Hypothalamus (tissue), 51 donors: ENCODE measurements at places on chromosomes 16 and 17.

DNA sequence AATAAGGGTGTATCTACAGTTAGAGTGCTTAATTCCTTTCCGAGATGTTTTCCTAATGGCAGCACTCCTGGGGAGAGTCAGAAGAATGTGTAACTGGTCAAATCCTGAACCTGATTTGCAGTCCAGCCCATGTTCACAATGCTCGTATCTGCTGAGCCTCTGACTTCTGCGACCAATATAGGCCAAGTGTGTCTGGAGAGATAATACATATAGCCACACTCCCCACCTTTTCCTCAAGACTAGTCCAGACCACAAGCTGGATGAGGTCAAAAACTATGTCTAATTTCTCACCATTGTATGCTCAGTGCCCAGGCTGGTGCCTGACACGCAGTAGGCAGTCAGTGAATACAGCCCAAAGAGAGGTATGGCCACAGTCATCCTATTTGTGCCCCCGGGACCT is 58.0 kb downstream of the XYLT1 start:
- no peak for DNase-seq

DNA sequence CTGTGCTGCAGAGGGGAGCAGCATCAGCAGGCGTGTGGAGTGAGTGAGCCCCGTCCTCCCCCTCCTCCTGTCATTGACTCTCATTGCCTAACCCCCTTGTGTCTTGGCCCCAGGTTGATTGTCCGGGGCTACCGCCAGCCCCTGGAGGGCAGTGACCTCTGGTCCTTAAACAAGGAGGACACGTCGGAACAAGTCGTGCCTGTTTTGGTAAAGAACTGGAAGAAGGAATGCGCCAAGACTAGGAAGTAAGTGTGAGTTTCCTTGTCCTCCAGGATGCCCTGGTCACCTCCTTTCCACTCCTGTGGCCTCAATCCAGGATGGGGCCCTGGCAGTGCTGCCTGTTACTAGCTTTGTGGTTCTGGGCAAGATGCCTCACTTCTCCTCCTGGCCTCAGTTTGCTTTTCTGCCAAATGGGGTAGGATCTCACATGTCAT is 87.0 kb downstream of the ABCC1 start:
- no peak for DNase-seq

DNA sequence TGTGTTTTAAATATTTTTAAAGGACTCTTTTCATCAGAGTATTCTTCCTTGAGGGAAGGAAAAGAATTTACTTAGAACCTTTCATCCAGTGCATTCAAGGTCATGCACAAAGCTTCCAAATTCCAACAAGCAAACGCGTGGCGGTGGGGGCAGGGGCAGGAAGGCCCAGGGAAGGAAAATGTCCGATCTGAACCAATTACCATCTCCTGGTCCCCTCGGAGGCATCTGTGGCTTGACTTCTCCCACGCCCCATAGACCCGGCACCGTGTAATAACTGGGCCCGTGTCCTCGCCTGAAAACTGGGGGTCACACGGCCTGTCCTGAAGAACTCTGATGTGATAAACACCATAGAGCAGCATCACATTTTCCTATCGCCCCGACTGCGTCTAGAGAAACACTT is 18.3 kb downstream of the MEAK7 start:
- no peak for DNase-seq

GRCh38 chr17:1518410-1518809 is 2.0 kb upstream of the INPP5K start:
- DNase-seq: no peak

DNA sequence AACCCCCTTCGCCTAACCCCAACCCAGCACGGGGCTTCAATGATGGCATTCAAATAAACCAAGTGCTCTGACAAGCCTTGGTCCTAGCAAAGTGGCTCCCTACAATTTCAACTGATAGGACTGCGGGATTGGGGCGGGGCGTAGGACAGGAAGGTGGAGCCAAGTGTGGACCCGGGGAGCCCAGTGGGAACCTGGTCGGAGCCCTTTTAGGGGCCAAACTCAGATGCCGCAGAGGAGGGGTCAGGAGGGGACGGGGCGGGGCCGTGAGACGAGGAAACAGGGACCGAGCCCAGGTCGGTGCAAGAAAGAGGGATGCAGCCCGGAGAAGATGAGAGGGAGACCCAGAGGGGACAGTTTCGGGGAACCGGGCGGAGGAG is 13.2 kb upstream of the CDIPT start:
- DNase-seq: no peak

DNA sequence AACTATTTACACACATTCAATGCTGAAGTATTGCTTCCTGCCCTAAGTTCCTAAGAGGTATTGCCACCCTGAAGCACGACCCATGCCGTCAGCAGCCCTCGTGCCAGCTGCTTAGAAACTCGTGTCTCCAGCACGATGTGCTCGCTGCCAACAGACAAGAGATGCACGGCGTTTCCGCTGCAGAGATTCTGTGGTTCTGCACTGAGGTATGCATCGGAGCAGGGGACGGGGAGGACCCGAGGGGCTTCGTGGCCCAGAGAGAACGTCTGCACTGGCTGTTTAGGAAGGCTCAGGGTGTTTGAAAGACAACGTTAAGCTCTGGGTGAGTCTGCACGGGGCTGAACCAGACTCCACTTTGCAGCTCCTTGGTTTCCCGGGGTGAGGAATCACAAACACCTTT is 82.7 kb upstream of the CREBBP start:
- DNase-seq: no peak

DNA sequence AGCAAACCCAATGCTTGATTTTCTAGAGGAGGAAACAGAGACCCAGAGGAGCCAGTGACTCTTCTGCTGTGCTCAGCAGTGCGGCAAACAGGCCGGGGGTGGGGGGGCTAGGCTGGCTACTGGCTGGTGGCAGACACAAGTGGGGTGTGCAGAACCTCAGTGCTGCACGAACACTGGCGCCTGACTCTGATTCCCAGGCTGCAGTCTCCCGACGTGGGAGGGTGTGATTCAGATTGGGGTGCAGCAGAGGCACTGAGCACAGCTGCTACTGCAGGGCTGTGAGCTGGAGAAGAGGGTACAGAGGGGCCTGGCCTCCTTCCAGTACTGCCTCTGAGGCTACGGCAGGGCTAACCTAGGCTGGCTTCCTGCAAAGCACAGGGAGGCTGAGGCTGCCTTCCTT is 8.1 kb downstream of the RPL19 start:
- DNase-seq: no peak

DNA sequence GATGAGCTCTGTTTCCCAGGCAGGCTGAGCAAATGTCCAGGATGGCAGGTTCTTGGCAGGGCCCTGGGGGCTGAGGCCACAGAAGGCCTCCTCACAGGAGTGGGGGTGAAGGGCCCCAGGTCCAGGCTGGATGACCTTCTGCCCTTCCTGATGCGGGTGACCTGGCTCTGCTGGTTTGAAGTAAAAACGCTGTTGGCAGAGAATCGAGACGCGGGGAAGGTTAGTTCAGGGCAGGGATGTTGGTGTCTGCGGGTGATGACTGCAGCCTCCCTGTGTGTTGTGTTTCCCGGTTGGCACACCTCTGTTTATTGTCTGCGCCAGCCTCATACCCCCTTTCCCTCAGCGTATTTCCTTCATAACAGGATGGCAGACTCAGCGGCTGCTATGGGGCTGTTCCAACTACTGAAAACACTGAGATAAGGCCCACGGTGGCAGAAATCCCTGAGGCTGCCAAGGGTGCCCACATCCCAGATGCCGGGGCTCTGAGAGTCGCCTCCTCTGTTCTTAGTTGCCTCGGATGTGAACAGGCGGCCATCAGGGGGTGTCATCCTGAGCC is 104.6 kb downstream of the METRNL start:
- DNase-seq: no peak
